Activated CD8-positive, alpha-beta memory T cell treated with anti-CD3 and anti-CD28 coated beads, Interleukin-2, amount 50 U/mL, for 48 hours (primary cell): ENCODE measurements at places on chromosomes 3 and 15.

GRCh38 chr3:193787496-193787870, 194.5 kb downstream of the OPA1 start:
- DNase-seq: no peak

DNA sequence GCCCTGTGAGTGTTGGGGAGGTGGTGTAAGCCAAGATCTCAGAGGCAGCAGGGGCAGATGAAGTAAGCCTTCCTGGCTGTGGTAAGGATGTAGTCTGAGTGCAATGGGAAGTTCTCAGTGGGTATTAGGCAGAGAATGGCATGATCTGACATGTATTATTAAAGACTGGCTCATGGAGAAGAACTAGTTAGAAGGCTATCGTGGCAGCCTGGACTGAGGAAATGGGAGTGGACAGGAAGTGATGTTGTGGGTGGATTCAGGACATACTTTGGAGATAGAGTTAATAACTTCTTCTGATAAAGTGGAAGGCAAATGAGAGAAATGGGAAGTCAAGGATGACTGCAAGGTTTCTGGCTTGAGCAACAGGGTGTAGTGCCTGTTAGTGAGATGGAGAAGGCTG, 250.9 kb upstream of the CFAP20DC start:
- no peak for DNase-seq

GRCh38 chr15:74543043-74543422, 2.0 kb downstream of the ARID3B start:
- no peak for DNase-seq

GRCh38 chr15:38627689-38628277, 63.2 kb upstream of the RASGRP1 start:
- no peak for DNase-seq

DNA sequence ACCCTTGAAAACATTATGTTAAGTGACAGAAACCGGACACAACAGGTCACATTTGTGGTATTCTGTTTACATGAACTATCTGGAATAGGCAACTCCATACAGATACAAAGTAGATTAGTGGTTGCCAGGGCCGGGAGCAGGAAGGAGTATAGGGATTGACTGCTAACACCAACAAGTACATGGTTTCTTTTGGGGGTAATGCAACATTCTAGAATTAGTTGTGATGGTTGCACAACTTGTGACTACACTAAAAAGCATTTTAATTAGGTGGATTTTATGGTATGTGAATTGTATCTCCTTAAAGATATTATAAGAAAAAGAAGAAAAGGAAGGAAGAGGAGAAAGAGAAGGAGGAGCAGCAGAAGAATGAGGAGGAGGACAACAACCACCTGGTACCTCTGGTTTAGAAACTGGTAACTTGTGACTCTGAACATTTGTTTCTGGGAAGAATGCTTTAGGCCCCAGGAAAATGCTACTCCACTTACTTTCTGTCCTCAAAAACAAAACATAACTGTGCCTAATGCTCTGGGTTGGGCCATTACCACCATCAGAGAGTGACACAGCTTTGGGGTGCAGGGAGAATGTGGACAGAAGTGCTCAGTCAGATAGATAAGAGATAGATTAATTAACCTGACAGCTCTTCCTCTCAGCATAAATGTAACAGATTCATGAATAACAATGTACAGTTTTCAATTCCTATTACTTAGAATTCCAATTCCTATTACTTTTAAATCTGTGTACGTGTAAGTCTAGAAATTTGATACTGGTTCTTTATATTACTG, 20.3 kb downstream of the SETMAR start:
- no peak for DNase-seq

DNA sequence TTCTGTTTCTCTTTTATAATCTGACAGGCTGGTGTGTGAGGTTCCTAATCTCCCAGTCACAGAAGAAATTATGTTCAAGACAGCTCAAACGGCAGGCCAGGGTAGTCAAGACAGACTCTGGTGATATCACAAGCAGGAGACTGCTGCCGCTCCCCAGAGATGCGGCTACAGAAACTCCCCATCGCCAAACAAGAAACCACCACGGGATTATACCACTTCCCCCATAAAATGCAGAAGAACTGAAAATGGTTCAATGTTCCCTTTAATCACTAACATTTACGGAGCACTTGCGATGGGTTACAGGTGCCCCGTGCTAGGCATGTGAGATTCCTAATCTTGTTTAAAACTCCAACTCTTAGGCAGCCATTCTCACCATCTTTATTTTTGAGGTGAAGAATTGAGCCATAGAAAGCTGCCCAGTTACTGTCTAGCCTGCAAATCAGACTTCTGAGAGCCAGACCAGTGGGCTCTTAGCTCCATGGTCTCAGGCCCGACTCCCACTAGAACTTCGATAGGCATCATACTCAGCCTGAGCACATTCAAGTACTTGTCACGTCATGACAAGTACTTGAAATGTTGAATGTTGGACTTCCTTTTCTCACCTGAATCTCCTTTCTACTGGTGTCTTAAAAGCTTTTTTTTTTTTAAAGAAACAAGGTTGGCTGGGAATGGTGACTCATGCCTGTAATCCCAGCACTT, 58.4 kb downstream of the TBC1D2B start:
- DNase-seq: no peak

DNA sequence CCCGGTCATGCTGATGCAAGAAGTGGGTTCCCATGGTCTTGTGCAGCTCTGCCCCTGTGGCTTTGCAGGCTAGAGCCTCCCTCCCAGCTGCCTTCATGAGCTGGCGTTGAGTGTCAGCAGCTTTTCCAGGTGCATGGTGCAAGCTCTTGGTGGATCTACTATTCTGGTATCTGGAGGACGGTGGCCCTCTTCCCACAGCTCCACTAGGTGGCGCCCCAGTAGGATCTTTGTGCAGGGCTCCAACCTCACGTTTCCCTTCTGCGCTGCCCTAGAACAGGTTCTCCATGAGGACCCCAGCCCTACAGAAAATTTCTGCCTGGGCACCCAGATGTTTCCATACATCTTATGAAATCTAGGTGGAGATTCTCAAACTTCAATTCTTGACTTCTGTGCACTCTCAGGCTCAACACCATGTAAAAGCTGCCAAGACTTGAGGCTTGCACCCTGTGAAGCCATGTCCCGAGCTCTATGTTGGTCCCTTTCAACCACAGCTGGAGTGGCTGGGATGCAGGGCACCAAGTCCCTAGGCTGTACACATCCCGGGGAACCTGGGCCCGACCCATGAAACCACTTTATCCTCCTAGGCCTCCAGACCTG, 238.4 kb upstream of the MDFIC2 start:
- DNase-seq: peak; percentile 89

- DNase-seq: no peak
Measured at GRCh38 chr3:184524981-184525336, 36.6 kb upstream of the EPHB3 start.

GRCh38 chr3:16916840-16917239, 32.1 kb downstream of the PLCL2 start:
- DNase-seq: no peak

DNA sequence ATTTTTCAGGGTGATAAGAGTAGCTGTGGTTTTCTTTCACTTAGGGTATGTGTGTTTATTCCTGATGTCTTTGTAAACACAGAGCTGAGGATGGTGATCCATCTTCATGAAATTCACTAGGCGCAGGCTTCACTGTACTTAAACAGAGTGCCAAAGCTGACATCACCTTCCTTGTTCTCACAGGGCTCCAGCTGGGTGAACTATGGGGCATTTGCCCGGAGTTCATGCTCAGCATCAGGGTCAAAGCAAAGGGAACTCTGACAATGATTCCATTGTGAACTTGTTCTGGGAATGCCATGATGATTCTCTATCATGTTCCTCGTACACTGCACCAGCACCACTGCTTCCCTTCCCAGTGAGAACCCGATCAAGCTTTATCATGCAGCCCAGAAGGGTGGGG, 184.8 kb upstream of the P2RY1 start:
- DNase-seq: no peak

GRCh38 chr3:113769551-113769950, 22.7 kb downstream of the ATP6V1A start:
- no peak for DNase-seq

DNA sequence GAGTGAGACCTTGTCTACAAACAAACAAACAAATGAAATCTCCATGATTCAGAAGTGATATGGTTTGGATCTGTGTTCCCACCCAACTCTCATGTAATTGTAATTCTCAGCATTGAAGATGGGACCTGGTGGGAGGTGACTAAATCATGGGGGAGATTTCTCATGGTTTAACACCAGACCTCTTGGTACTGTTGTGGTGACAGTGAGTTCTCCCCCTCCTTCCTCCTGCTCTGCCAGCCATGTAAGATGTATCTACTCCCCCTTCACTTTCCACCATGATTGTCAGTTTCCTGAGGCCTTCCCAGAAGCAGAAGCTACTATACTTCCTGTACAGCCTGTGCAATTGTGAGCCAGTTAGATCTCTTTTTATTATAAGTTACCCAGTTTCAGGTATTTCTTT, 438.4 kb upstream of the THBS1 start:
- no peak for DNase-seq

GRCh38 chr3:157632075-157632474, 128.9 kb upstream of the VEPH1 start:
- DNase-seq: no peak

GRCh38 chr3:125202197-125202596, 10.4 kb downstream of the SLC12A8 start:
- DNase-seq: no peak

DNA sequence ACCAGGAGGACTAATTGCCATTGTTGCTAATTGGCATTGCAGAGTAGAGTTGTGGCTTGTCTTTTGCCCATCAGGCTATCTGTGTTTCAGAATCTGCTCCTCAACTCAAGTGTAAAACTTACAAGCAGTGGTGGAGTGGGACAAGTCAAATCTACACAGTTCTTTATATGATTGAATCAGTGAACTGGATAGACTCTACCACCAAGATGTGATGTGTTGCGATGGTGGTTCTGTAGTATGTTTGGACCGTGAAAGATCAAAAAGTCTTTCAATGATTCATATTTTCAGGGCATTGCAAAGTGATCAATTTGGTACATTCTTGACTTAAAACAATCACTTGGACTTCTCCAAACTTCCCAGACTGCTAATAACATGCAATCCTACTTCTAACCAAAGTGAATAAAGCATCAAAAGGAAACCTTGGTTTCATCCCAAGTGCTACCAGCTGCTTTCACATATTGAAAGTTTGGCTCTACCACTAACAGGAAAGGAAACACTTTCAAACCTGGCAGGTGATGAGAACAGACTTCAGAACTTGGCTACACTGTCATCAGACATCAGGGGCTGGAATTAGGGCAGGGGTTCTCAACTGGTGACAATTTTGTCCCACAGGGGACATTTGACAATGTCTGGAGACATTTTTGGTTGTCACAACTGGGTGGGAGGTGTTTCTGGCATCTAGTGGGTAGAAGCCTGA, 844.7 kb upstream of the CFAP20DC start:
- no peak for DNase-seq

DNA sequence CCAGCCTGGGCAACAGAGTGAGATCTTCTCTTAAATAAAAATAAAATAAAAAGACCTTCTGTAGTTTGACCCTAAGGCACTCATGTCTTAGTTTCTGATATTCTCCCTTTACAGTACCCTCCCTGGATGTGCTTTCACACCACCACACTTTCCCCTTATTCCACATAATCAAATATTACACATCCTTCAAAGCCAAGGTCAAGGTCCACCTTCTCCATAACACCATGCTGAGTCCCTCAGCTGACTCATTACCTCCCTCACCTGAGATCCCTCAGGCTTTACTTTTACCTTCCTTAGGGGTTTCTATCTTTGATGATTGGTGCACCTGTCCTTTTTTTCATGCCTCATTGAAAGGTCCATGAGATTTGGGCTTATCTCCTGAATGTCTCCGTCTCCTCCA, 25.5 kb upstream of the MNS1 start:
- DNase-seq: no peak

- DNase-seq: no peak
Measured at GRCh38 chr3:127180859-127181258, 12.1 kb upstream of the PRR23E start.
